ENCODE measurements at places on chromosomes 3 and 15.

DNA sequence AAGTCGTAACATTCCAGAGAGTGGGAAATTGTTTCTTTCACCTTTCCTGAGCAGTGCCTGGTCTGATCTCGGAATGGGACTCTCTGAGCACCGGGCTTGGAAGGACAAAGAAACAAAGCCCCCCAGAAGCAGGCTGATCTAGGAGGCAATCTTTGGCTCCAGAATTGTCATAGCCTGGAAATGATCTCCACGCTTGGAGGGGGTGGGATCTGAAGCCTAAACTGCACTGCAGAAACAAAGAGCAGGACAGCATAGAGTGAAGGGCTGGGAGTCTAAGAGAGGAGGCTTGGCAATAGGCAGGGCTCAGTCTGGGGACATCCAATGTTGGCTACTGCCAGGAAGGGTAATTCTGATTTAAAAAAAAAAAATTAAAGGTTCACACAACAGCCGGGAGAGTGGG is 1.9 kb downstream of the CRABP1 start:
- DNase-seq = no peak

- DNase-seq = no peak
Observed at GRCh38 chr3:30140356-30141075, 465.9 kb upstream of the TGFBR2 start.

GRCh38 chr15:58536414-58536813 is 104.6 kb downstream of the LIPC start:
- DNase-seq = no peak

GRCh38 chr3:42096796-42097565 is 5.8 kb downstream of the TRAK1 start:
- DNase-seq = no peak

DNA sequence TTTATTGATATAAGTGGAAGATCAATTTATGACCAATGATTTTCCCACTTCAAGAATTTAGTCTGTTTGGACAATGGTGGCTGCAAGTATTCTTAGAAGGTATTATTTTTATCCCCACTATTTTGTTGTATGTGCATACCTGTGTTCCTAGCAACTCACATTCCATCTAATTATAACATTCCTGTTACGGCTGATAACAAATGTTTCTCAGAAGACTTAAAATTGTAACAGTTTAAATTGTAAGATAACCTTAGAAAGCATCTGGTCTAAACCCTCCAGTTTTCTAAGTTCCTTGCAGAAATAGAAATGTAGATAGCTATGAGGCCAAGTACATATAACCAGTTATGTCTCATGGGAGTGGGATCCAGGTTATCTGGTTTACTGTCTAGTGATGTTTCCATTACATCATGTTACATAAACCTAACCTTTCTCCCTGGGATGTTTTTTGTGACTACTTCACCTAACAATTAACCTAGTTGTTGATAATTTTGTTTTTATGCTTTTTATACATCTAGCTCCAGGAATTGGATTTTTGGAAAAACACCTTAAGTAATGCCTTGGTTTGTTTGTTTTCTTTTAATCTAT is 11.1 kb upstream of the MFN1 start:
- no peak for DNase-seq

DNA sequence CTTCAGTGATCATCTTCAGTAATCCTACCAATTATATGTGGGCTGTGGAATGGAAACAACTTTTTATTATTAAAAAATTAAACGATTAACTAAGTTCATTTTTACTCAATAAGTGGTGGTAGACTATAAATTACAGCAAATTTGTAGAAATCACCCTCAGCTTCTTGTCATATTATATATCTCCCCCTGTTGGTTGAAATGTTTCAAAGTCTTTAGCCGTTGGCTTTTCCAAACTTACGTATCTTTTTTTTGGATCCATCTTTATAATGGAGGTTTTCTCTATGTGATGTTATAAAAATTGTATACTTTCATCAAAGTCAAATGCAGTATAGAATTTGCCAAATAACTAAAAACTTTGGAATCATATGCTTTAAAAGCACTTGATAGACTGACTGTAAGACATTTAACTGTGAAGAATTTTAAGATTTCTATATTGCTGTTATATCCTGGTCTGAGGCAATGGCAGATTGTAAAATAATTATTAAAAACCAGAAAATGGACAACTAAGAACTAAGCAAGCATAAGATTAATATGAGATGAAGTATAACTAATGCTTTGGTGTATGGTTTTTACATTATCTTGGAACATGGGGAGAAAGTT is 44.7 kb downstream of the ATP11B start:
- no peak for DNase-seq
